ENCODE measurements at places on chromosomes 16 and 17.

- no peak for DNase-seq
Measured at GRCh38 chr17:29010129-29010528, 4.3 kb upstream of the SEZ6 start.

GRCh38 chr16:29025735-29026134, 40.9 kb downstream of the LAT start:
- no peak for DNase-seq

DNA sequence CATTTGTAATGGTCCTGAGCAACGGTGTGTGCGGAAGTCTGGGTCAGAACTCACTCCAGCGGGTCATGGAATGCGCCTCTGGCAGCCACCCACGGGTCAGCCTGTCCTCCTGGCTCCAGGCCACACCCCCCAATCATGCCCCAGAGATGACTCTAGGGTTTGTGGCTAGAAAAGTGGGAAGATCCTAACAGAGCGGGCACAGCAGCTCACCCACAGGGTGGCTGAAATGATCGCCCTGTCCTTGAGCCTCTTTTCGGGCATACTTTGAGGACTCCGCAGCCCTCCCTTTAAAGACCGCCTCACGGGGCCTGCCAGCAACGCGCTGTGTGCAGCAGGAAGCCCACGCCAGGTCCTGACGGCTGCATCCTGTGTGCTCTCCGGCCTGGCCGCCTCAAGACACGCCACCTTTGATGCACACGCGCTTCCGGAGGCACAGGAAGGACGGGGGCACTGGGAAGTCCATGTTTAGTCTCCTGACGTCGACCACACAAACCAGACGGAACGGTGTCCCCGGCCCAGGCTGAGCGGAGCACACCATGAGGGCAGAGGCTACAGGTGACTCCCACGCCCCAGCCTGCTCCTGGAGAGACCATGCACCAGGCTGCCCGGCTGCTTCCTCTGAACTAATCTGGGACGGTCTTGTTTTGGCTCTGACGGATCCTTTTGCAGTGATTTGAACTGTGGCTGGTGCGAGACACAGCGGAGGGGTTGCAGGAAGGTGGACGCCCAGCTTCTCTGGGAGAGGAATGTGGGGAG, 92.9 kb downstream of the TBC1D16 start:
- no peak for DNase-seq

GRCh38 chr17:48523010-48523409, 7.8 kb downstream of the HOXB1 start:
- no peak for DNase-seq

DNA sequence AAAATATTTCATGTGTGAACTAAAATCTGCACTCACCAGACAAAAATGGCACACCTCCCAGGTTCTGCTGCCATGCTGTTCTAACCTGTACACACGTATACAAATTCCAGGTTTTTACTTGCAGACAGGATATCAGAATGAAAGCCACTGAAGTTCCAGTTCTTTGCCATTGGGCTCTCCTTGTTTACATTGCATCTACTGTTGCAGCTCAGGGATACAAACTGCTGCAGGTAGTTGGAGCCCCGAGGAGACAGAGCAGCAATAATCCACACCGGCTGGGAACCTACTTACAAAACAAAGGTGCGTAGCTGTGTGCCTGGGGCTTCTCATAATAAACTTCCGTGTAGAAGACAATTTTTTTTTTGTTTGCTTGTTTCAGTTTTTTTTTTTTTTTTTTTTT, 59.6 kb downstream of the HAPSTR1 start:
- no peak for DNase-seq

All from NCI-H1417 treated with DMSO at 0.1 percent for 48 hours (cell line).